ENCODE measurements at places on chromosomes 7 and 10. TPM values are rescaled to one million over a fixed set of nuclear protein-coding genes. Genes with fewer than 3 reads are reported as not detected.

Gene FMC1
- 32.6 TPM for total RNA-seq

Gene CALHM3
- not detected for total RNA-seq

Gene SLC18A3
- total RNA-seq = not detected

Gene HOXA11
- total RNA-seq = 7.9 TPM

Gene SYT15B
- total RNA-seq = 1.6 TPM

Measured in gastrocnemius medialis (tissue), 4 donors.